Lung microvascular endothelial cell (primary cell): ENCODE measurements at places on chromosomes 6 and 20. TPM values are rescaled to one million over a fixed set of nuclear protein-coding genes. Genes with fewer than 3 reads are reported as not detected.
A peak's percentile ranks its signal among the peaks of the same experiment; 100 is the strongest.

DNA sequence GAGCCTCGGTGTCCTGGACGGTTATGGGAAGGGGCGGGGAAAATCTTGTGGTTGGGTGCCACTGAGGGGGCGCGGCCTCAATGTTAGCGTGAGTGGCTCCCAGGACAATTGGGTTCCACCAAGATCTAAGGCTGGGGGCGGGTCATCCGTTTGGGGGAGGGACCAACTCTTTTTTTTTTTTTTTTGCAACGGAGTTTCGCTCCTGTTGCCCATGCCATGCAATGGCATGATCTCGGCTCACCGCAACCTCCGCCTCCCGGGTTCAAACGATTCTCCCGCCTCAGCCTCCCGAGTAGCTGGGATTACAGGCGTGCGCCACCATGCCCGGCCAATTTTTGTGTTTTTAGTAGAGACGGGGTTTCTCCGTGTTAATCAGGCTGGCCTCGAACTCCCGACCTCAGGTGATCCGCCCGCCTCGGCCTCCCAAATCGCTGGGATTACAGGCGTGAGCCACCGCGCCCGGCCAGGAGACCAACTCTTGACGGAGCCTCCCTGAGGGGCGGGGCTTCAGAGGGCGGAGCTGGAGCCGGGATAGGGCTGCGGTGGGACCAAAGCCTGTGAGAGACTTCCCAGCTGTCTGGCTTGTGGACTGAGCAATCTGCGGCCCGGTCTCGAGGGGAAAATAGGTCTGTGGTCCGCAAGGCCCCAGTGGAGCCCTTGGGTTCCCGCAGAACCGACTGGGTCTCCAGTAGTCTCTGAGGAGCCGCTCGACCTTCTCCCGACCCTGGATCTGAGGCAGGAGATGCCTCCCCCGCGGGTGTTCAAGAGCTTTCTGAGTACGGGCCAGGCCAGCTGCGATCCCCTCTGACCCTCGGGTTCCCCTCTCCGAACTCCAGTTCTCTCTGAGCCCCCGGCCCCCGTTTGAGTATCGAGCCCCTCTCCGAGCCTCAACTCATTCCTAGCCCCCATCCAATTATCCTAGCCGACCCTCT lies 1.1 kb downstream of the SPAG4 start:
- peak; percentile 85 for DNase-seq

DNA sequence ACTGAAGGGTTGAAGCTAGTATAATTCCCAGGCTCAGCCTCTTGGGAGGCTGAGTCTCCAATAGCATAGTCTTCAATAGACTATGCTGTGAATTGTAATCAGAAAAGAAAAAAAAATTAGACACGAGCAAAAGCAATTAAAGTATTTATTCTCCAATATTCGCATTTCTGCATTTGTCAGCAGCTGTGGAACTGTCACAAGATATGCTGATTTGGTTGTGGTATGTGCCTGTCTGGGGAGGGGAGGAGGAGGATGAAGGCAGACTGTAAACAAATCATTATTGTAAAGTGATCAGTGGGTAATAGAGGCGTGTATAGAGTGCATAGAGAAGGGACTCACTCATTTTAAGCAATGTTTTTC lies 10.1 kb upstream of the BICRAL start:
- no peak for DNase-seq

DNA sequence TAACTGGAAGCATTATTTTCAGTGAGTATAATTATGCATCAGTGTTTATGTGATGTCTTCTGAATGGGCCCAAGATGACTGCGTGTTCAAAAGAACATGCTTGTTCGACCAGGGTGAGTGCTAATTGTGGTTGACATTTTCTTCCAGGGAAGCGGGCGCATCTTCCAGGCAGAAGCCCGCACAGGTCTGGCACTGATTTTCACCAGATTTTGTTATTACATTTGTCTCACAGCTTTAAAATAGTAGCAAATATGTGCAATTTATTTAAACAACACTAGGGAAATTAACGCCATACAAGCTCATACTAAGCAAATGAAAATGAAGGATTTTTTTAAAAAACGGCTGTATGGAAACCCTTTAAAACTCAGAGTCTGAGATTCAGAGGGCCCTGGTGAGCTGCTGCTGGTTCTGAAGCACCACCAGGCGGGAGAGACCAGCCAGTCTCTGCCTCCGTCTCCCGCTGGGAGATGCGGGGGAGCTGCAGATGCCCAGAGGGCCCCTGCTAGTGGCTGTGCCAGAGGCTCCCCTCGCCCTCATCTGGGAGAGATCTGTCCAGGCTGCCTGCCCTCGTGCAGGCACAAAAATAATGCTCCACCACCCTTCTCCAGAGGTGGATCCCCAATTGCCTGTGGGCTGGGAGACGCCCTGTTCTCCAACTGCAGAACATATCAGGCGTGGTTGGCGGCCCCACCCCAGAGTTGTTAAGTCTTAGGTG lies 297.0 kb downstream of the TAF4 start:
- no peak for DNase-seq

- DNase-seq: no peak
Measured at GRCh38 chr6:92777146-92777740, 642.1 kb downstream of the EPHA7 start.

Gene NKAIN4
- total RNA-seq: not detected in 2 replicates

Gene EFCAB8
- total RNA-seq: under 0.01 TPM in 2 replicates

- peak; percentile 6 for DNase-seq
Measured at GRCh38 chr6:55925292-55925691, 49.9 kb upstream of the BMP5 start.

Gene XKR7
- total RNA-seq: under 0.01 TPM in 1 of 2 replicates, not detected in the other

Gene SAMD3
- total RNA-seq: not detected in 2 replicates

- DNase-seq: no peak
Measured at GRCh38 chr20:7883309-7883708, 56.9 kb downstream of the HAO1 start.

Gene TPD52L1
- 1.1 and 2.4 TPM in 2 replicates for total RNA-seq

DNA sequence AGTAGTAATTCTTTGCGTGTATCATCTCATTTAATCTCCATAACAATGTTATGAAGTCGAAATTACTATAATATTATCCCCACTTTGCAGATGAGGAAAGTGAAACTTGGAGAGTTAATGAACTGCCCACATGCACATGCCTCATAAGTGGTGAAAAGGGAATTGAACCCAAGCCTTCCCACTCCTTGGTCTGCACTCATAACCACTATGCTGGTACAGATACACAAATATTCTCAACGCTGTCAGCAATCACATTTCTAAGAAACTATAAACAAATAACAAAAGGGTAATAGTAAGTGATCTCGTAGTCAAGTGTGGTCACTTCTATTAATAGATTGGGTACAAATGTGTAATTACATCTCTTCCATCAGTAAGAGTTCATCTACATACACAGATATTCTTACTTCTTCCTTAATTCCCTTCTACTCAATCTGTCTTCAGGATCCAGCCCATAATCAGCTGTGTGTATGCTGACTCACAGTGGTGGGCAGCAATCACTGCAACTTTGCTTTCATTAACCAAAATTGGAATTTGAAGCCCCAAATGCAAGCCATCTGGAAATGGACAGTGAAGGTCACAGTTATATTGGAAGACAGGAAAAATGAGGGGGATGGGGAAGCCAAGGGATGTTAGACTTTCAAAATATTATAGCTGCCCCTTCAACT lies 6.6 kb downstream of the PRSS35 start:
- DNase-seq: peak; percentile 16

DNA sequence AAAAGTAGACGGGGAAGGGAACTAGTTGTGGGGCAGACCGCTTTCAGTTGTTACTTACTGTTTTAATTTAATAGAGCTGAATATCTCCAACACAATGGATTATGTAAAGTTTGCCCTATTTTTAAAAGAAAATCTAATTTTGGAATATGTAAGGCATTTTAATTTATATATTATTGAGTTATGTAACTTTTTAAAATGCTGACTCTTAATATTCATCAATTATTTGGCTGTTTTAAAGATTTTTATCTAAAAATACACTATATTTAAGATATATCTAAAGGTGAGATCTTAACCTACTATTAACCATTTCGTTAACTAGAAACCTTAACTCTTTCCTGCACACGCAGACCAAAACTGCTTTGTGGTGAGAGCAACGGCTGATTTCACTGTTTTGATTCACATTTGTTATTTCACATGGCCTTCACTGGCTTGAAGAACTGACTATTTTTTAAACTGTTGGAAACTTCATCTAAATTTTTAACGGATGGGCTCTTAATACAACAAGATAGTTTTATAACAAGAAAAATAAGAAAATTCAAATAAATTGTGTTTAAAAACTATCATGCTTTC lies 87.9 kb downstream of the HUS1B start:
- no peak for DNase-seq

GRCh38 chr20:62226707-62227590 lies 6.9 kb upstream of the HRH3 start:
- no peak for DNase-seq

- DNase-seq: no peak
Measured at GRCh38 chr20:13625304-13625979, 13.3 kb downstream of the TASP1 start.

DNA sequence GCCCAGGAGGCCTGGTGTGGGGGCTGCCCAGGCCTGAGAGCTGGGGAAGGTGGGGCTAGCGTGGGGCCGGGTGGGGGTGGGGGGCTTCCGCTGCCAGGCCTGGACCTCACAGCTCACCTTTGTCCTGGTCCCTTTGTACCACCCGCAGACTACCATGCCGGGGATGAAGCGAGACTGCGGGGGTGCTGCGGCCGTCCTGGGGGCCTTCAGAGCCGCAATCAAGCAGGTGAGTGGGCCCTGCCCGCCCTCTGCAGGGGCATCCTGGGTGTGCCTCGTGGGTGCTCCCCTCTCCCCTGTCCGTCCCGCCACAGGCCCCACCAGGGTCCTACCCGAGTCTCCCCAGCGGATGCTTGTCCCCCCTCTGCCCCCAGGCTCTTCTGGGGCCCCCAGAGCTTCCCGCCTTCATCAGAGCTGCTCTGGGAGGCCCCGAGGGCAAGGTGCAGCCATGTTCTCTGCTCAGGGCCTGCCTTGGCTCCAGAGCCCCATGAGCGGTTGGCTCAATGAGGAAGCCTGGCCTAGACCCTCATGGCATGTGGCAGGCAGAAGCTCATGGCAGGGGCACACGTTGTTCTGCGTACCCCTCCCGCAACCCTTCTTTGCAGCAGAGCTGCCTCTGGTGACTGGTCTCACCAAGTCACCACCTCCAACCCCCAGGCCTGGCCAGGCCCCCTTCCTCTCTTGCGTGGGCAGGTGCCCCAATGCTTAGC lies 14.5 kb downstream of the NPEPL1 start:
- DNase-seq: no peak

Gene ALDH5A1
- 0.44 and 1.4 TPM in 2 replicates for total RNA-seq

DNA sequence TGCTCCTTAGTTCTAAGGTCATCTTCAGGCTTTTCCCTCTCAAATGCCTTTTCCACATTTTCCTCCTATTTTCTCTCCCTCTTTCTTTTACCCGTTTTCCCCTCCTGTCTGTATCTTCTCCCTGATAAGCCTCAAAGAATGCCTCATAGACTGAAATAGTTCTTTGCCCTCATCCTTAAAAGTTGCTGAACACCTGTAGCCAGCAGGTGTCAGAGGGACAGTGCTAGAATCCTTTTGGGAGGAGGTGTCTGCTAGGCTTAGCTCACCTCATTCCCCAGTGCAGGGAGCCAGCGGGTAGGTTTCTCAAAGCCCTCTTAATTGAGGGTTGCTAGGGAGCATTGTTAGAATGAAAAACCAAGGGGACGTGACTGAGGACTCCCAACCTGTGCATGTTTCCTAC lies 204.0 kb downstream of the TSHZ2 start:
- DNase-seq: no peak

DNA sequence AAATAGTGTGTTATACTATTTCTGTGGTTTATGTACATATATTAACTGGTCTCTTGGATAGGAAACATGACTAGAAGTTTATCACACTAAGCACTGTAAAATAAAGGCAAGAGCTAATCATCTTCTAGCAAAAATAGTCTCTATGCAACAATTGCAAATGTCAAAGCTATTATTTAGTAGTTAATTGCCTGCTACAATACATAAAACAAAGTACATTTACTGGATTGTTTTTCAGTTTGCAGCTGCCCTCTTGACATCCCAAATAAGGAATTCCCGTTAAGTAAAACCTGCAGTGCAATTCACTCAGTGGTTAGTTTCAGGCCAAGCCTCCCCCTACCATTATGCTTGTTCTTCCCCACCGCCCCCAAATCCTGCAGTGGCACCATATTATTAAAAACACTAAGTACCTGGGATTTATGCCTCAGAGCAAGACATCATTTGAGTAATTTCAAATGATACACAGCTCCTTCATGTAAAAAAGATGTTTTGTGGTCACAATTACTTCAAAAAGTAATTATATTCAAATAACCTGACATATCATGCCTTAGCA lies 1.6 kb upstream of the ATP5F1E start:
- DNase-seq: no peak

Gene SNAP25
- 0.22 TPM in 1 of 2 replicates, not detected in the other for total RNA-seq

GRCh38 chr6:84019141-84019841 lies 14.3 kb upstream of the MRAP2 start:
- no peak for DNase-seq

DNA sequence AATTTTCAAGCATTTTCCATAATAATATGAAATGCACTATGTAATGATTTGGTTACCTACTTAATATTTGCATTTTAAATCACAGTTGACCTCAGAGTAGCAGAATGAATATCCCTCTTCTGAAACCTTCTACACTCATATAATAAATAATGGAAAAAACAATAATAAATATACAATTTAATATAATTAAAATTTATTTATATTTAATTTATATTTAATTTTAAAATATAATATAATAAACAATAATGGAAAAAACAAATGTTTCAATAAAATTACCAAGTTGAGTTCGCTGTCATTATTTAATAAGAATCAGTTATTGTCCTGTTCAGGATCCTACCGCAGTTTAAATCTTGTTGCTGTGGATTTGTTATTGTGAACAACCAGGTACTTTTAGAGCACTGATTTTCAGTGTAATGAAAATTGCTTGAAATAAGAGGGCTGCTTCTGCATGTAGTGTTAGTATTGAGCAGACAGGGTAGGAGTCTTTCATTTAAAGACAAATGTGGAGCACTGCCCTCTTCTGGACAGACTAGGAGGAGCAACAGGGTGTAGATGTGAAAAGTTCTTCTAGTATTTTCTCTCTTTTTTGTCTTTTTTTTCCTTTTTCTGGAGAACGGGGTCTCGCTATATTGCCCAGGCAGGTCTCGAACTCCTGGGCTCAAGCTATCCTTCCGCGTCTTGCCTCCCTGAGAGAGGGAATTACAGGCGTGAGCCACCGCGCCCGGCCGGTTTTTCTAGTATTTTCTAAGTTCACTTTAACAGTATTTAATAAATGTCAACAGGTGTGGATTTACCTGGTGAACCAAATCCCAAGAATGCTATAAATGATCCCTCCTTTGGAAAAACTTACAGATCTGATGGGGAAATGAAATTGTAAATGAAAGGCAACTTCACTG lies 13.6 kb downstream of the TRAPPC3L start:
- peak; percentile 82 for DNase-seq
